ENCODE measurements at places on chromosomes 3 and 15. TPM values are rescaled to one million over a fixed set of nuclear protein-coding genes. Genes with fewer than 3 reads are reported as not detected.
A peak's percentile ranks its signal among the peaks of the same experiment; 100 is the strongest.

The DUOX1 gene
- not detected for total RNA-seq

The SI gene
- not detected for total RNA-seq

DNA sequence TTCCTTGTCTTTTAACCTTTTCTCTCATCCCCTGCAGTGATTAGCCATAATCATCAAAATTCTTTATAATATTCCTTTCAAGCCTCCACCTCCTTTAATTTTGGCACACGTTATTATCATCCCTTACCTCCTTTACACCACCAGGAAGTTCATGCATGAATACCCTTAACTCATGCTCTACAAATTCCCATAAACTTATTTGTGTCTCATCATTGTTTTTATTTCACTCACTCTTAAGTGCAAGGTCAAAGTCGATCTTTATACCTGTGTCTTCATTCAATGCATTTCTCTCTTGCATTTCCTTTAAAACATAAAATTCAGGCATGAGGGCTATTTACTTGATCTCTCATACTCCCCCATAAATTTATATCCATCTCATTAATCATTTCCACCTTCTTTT, 1064.6 kb upstream of the CADM2 start:
- no peak for DNase-seq

DNA sequence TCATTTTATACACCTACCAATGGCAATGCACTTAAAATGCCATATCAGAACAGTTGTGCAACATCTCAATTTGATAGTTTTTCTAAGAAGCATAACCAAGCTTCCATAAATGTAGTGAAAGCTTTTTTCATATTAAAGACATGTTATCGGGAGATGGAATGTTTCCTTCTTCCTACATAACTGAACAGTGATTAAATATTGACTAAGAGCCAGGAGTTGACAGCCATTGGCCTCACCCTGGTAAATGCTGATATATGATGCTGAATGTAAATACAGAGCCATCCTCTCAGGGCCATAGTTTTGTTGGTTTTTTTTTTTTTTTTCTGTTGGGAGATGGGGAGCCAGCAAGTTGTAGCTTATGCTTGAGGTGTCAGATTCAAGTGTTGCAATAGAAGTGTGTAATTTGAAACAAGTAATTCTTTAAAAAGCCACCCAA, 203.3 kb upstream of the IL12A start:
- DNase-seq = peak; percentile 40

DNA sequence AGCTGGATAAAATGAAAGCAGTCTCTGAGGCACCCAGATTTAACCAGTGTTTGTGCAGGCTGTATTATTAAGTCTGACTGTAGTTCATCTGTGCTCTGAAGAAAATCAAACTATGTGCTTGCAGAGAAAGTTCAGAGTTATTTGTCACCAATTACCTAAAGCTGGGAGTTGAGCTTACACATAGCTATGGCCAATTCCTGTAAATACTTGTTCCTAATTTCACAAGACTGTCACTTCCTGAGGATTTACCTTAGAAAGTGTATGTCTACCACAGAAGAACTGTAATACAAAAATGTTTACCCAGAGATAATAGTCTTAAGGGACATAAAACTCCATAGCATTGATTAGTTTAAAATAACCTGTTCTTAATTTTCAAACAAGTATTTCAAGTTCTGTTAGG, 628.4 kb upstream of the TGFBR2 start:
- no peak for DNase-seq

- no peak for DNase-seq
Observed at GRCh38 chr3:58251631-58252035, 14.0 kb downstream of the ABHD6 start.

DNA sequence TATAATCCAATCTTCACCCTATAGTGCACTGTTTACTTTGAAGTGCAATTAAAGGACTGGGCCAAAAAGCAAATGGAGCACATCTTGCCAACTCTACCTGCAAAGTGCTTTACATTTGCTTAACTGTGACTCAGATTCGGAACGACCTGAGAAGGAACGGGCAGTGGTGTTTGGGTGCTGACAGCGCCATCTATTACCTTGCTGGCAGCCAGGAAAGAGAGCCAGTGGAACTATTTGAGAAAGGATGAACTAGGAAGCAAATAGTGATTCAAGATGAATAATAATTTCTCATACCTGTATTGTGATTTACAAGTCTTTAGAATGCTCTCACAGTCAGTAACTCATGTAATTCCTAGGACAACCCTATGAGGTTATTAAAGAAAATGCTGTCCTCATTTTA, 312.9 kb downstream of the PDCD6IP start:
- no peak for DNase-seq

All from IMR-90 (cell line).